CD8-positive, alpha-beta memory T cell (primary cell): ENCODE measurements at places on chromosomes 1 and 21.

DNA sequence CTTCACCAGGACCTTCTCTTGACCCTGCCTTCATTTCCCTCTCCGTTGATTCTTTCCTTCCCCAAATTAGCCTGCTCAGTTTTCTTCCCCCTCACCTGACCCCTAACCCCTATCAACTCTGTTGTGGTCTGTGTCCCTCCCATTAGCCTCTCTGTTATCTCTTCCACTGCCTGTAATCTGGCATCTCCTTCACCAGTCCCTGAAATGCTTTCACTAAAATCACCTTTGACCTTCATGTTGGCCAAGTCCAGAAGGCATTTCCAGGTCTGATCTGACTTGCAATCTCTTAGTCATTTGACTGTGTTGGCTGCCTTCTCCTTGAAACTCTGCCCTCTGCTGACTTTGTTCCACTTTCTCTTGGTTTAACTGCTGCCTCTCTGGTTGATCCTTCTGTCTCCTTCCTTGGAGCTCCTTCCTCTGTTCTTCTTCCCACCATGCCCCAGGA, 28.2 kb downstream of the ATP8B2 start:
- DNase-seq: no peak

GRCh38 chr1:37430103-37430985, 44.0 kb upstream of the ZC3H12A start:
- no peak for DNase-seq

DNA sequence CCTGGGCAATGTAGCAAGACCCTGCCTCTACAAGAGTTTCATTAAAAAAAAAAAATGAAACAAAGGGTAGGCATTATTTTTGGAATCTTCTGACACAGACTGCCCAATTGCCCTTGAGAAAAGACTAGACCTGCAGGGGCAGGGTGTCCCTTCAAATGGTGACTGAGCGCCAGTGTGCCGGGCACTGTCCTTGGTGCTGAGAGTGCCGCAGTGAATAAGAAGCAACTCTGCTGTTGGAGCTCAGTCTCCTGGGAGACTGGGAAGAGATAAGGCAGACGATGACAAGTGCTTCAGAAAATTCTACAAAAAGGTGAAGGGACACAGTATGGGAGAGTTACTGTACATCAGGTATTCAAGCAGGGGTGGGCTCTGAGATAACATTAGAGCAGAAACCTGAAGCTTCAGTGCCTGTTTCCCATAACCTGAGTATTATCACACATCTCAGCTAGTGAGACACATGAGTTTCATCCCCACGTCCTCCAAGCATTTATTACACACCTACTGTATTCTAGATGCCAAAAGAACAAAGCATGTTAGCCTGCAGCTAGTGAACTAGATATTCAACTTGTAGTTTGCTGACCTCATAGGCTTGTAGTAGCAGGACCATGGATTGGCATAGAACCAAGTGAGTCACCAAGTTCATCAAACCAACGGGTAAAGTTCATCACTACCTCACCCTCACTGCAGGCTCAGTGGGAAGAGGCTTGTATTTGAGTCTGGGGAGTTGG, 18.4 kb upstream of the RPL11 start:
- no peak for DNase-seq

DNA sequence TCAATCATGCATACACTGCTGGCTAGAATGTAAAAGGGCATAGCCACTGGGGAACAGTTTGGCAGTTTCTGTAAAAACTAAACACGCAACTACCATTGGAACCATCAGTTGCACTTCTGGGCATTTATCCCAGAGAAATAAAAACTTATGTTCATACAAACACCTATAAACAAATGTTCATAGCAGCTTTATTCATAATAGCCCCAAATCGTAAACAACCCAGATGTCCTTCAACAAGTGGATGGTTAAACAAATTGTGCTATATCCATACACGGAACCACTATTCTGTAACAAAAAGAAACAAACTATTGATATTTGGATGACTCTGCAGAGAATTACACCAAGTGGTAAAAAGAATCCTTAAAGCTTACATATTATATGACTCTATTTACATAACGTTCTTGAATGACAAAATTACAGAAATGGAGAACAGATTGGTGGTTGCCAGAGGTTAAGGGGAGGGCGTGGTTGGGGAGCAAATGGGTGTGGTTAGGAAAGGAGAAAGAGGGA, 22.8 kb downstream of the LACTBL1 start:
- DNase-seq: no peak

GRCh38 chr1:209653915-209654351, 1.7 kb upstream of the LAMB3 start:
- no peak for DNase-seq

GRCh38 chr1:53470155-53470554, 11.0 kb downstream of the DMRTB1 start:
- DNase-seq: no peak

GRCh38 chr21:30718239-30718909, at the start of gene KRTAP21-3:
Gene KRTAP21-3 (minus strand): TSS chr21:30718777. CDS start chr21:30718759, 18 bp downstream.
- DNase-seq: no peak

GRCh38 chr1:200410566-200410878, 686 bp upstream of the ZNF281 start:
- no peak for DNase-seq

GRCh38 chr1:88528792-88529191, 155.3 kb upstream of the PKN2 start:
- no peak for DNase-seq

DNA sequence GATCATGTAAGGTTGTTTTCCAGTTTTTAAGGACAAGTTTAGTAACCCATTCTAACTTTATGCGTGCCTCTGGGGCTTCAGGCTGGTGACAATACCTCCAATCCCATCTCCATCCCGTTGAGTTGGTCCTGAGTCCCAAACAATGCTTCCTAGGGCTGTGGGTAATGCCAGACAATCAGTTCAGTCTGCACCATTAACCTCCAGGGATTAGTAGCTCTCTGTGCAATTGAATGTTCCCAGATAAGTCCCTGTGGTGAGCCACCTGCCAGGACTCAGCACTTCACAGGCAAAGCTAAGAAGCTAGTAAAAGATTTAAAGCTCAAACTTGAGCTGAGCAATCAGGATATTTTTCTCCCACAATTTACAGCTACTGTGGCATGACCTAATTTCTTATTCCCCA, 462.2 kb upstream of the PTBP2 start:
- DNase-seq: no peak

- DNase-seq: no peak
These were observed 135.5 kb downstream of the SETD4 start for GRCh38 chr21:35924714-35925301.

- no peak for DNase-seq
These were observed 72.7 kb downstream of the BACH1 start for GRCh38 chr21:29371464-29371863.

GRCh38 chr1:69055194-69055593, 512.5 kb upstream of the LRRC7 start:
- no peak for DNase-seq

DNA sequence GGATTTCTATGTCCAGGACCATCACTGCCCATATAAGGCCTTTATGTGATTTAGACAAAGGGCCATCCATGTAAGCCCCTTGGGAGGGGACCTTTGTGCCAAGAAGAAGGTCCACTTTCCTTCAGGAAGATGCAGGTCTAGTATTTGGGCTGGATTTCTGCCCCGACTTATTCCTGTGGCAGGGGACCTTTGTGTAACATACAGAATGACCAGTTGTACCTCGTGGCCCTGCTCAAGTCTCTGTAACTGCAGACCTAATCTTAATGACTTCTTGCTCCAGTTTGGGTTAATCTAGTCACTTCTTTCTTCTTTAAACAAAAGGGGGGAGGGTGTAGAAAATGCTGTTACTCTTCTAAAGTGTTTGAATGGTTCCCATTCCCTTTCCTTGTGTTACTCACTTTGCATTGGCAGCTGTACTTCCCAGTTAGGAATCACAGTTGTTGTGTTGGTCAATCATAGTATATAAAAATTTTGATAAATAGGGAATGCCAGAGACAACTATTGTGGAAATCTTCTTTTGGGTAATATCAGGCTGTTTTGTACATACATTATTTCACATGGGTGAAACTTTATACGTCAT, 54.2 kb downstream of the MIGA1 start:
- no peak for DNase-seq

- DNase-seq: no peak
These were observed 3.7 kb downstream of the CSTB start for GRCh38 chr21:43772425-43772821.

DNA sequence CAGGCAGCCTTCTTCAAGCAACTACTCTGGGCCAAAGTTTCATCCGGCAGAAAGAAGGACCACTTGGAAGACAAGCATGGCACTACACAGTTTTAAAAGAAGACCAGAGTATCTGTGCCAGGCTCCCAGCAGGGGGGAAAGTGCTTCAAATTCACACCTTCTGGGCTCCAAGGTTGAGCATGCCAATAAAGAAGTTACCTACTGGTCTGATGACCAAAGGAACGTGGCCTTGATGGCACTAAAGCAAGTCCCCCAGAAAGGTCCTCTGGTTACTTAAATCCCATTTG, 73.5 kb downstream of the CD46 start:
- no peak for DNase-seq

- no peak for DNase-seq
These were observed 278.5 kb downstream of the KCNH1 start for GRCh38 chr1:210855440-210855839.

GRCh38 chr1:8474369-8474768, 156.5 kb downstream of the SLC45A1 start:
- no peak for DNase-seq

GRCh38 chr1:171083222-171083621, 7.5 kb upstream of the FMO3 start:
- DNase-seq: no peak

DNA sequence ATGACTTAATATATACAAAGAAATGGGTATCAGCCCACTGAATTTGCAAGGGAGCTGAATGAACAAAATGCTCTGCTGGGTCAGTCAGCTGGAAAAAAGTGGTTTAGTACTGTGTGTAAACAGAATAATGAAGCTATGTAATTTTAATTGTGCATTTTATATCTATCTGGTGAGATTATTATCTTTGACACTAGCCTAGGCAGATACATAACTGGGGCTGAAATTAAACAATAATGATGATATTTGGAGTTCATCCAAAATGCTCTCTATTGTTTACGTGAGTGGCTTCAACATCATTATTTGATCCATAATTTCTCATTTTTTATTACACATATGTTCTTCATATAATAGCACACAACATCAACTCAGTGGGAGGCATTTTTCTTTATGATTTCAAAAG, 208.5 kb upstream of the SNX7 start:
- no peak for DNase-seq

DNA sequence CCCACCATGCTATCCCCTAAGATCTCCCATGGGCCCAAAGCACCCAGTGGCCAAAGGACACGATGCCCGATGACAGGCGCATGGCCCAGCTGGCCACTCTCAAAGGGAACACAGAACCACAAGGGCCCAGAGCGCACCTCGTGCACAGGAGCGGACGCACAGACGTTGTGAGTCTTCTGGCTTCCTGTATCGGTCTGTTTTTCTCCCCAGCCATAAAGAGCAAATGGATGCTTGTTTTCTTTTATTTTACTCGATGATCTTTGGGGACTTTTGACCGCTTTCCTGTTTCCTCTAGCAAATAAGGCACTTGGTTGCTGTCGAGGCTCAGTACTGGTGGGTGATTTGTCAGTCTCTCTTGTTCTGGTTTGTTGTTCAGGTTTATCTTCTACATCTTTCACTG, 16.2 kb downstream of the CCSAP start:
- DNase-seq: no peak

- DNase-seq: no peak
These were observed 4.3 kb downstream of the LPAR3 start for GRCh38 chr1:84888753-84889152.

- peak; percentile 29 for DNase-seq
These were observed 2.9 kb downstream of the GFI1 start for GRCh38 chr1:92483610-92484471.

DNA sequence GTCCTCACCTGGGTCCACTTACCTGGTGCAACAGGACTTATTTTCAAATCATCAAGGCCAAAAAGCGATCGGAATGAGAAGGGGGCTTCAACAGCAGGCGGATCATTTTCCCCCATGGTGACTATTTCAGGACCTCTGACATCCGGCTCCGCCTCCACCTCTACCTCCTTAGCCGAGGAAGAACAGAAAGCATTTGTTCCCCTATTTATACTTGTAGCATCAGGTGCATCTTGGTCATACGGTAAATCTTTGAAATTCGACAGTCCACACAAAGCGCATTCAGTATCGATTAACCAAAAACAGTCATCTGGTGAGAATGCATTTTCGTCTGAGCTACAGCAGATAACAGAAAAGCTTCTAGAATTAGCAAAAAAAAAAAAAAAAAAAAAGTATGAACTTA, 550 bp downstream of the TMPRSS3 start:
- DNase-seq: no peak

- no peak for DNase-seq
These were observed 25.0 kb upstream of the TSPAN2 start for GRCh38 chr1:115114308-115114707.

DNA sequence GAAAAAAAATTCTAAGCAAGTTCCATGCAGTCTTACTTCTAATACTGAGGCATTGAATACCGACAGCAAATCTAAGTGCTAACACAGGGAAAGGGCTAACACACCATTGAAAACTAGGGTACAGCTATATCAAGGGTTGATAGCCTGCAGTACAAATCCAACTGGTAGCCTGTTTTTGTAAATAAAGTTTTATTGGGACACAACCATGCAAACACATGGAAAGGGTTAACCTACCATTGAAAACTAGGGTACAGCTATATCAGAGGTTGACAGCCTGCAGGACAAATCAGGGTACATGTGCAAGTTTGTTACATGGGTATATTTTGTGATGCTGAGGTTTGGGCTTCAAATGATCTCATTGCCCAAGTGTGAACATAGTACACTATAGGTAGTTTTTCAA, 212.9 kb downstream of the HIVEP3 start:
- no peak for DNase-seq

DNA sequence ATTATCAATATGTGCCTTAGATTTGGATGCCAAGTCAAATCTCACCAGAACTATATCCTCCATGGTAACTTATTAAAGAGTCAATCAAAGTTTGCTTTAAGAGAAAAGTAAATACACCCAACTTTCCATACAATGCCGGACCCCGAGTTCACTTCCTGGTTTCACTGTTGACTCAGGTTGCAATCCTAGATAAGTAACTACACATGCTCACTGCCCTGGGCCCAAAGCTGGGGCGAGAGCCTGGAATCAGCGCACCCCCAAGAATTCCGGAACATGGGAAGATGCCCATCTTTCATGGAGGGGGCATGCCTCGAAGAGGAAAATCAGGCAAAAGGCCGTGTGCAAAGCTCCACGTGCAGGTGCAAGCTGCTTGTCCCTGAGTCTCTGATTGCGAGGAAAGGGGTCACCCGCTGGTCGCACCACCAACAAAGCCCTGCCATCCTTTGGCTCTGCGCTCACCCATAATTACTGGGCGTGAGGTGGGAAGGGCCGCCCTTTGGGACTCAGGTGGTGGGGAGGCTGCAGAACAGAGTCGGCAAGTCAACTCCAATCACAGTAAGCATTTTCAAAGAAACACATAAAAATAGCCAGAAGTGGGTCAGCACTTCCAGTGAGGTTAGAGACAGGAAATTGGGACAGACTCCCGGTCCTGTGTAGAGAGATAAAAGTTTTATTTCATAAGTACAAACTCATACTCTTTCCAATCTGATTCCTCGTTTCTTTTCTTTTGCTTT, 167.7 kb downstream of the TOMM20 start:
- DNase-seq: no peak
